ENCODE measurements at places on chromosomes 3 and 15.
A peak's percentile ranks its signal among the peaks of the same experiment; 100 is the strongest.

DNA sequence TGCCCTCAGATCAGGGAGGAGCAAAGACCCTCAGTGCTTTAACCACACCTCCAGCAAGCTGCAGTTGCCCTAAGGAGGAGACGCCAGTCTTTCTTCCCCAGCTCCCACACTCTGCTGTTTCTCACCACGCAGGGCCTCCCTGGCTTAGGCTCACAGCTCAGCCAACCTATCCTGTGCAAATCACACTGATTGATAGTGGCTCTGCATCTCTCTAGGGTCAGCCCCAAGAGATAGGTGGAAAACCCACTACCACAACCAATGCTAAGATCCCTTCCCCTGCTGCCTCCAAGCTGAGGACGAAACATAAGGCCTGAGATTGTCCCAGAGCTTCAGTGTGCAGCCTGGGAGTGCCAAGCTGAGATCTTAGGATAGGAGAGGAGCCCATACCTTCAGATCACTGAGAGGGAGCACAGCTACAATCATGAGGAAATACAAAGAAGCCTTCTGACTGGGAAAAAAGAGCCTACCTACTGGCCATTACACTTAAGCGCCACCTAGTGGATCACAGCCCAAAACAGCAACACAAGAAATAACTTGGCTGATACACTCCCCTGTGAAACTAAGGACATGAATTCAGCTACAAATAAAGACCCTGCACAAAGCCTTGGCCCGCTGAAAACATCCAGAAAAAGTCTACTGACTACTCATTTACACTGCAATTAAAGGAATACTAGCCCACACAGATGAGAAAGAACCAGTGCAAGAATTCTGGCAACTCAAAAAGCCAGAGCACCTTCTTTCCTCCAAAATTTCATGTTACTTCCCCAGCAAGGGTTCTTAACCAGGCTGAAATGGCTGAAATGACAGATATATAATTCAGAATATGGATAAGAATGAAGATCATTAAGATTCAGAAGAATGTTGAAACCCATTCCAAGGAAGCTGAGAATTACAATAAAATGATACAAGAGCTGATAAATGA is 271.5 kb upstream of the DCBLD2 start:
- DNase-seq, result peak; percentile 78

DNA sequence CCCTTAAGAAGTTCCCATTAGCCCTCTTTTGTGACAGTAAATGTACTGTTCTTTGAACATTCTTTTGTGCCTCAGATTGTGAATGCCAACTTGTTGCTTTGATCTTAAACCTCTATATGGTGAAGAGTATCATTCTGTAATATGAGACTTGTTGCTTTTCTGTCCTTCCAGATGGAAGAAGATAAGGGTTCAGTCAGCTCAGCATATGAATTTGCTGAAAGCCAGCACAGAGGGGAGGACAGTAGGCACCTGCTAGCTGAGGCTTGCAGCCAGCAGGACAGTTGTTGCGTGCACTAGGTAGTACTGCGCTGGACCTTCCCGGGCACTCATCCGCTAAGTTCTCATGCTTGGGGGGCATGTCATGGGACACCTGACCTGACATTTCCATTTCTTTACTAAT is 74.7 kb downstream of the DCUN1D1 start:
- DNase-seq, result no peak

DNA sequence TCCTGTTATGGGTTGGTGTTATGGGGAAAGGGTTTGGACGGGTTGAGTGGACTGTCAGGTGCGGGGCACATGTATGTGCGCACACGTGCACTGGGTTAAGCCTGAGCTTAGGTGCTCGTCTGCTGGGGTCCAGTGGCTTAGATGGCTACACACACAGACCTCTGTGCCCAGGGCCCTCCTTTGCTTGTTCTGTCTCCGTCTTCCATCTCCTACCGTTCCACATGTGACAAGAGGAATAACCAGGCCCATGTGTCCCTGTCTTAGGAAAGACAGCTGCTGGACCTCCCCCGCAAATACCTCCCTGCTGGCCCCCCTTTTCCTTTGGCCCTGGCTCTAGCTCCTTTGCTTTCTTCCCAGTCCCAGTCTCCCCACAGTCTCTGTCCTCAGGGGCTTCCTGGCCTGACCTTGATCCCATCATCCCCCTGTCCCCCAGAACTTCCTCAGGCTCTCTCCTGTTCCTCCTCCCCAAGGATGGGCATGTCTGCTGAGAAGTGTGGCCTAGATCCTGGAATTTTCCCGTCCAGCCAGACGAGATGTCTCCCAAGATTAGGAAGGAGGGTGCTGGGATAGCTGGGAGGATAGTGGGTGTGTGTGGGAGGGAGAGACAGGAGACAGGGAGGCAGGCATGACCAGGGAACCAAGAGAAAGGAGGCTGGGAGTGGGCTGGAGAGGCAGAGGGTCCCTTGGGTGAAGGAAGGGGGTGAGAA is 797 bp upstream of the THPO start:
- DNase-seq, result no peak

GRCh38 chr3:160695915-160696327 is 19.0 kb downstream of the ARL14 start:
- no peak for DNase-seq

DNA sequence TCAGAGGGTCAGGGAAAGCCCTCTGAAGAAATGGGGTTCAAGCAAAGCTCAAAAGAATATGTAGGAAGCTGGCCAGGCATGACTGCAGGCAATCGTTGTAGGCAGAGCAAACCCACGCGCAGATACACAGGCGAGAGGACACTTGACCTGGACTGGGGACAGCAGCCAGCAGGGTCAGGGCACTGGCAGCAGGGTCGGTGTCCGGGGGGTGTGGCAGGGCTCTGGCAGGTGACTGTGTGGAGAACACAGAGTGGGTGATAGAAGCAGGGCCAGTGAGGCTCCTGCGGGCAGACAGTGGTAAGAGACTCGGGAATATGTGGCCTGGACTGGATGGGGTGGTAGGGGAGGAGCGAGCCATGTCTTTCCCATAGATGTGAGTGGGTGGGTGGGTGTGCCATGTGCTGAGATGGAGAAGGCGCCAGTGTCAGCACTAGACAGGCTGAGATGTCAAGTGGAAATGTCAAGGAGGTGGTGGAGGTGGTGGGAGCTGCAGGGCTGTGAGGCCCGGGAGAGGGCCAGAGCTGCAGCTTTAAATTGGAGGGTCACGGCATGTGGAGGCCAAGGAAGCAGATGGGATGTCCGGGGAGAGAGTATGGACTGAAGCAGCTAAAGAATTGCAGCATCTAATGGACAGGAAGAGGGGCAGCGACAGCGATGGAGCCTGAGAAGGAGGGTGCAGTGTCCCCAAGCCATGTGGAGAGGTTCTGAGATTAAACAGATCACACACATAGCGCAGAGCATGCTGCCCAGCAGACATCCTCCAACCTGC is 13.4 kb downstream of the TMEM43 start:
- no peak for DNase-seq

DNA sequence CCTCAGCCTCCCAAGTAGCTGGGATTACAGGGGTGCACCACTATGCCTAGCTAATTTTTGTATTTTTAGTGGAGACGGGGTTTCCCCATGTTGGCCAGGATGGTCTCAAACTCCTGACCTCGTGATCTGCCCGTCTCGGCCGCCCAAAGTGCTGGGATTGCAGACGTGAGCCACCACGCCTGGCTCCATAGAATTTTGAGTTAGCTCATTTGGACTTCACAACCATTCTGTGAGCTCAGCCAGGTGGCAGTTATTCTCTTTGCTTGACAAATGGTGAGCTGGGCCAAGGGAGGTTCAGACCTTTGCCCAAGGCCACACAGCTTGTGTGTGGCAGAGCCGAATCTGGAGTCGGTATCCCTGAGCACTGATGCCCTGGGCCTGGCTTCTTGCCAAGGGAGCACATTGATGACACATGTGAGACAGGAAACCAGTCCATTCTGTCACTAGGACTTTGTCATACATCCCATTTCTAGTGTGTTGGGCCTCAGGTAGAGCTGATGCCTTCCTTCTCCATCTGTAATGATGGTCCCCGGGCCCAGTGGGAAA is 17.6 kb downstream of the PODXL2 start:
- DNase-seq, result no peak

GRCh38 chr15:39801641-39802309 is 19.1 kb upstream of the FSIP1 start:
- DNase-seq, result no peak

DNA sequence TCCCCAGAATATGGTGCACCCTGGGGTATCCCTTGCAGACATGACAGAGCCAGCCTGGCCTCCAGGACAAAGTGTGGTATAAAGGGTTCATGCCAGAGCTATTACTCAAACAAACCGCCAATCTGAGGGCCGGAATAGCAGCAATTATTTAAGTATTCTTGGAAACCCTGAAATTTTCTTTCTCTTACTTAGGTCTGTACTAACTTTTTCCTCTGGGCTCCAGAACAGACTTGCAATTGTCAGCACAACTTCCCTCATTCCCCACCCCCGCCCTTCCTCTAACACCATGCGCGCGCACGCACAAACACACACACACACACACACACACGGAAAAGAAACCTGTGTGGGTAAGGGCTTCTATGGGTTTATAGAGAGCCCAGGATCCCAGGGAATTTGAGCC is 56.3 kb downstream of the ISG20 start:
- DNase-seq, result no peak

All from fibroblast of skin of abdomen (primary cell).